ENCODE measurements at places on chromosomes 1 and 21. TPM values are rescaled to one million over a fixed set of nuclear protein-coding genes. Genes with fewer than 3 reads are reported as not detected.

Gene RPE65
- total RNA-seq, result not detected

Gene RNU1-4
- under 0.01 TPM for total RNA-seq

Gene KCNE1
- 0.30 TPM for total RNA-seq

Gene CFAP107
- not detected for total RNA-seq

Gene AQP10
- 0.05 TPM for total RNA-seq

Gene CYP4X1
- total RNA-seq, result not detected

Gene MEX3A
- 3.3 TPM for total RNA-seq

Gene NLRP3
- 2.4 TPM for total RNA-seq

Gene CSMD2
- total RNA-seq, result 10.9 TPM

Gene S100A16
- 351 TPM for total RNA-seq

Gene HES5
- total RNA-seq, result not detected

Gene PGBD5
- not detected for total RNA-seq

Gene DEPDC1
- 3.0 TPM for total RNA-seq

Gene C2CD4D
- not detected for total RNA-seq

Gene WLS
- 95.2 TPM for total RNA-seq

Gene DBT
- 7.7 TPM for total RNA-seq

Gene OR14A16
- not detected for total RNA-seq

Gene S100A3
- total RNA-seq, result 1.4 TPM

Gene ZBED6
- 7.9 TPM for total RNA-seq

Gene C21orf58
- total RNA-seq, result 4.8 TPM

Gene TMEM240
- 2.9 TPM for total RNA-seq

Gene LEMD1
- total RNA-seq, result not detected

Gene ZBTB40
- total RNA-seq, result 10.1 TPM

Gene FNBP1L
- 29.9 TPM for total RNA-seq

Gene TAL1
- total RNA-seq, result under 0.01 TPM

Gene ERI3
- 43.1 TPM for total RNA-seq

Gene TNFRSF8
- total RNA-seq, result not detected

Gene USH2A
- total RNA-seq, result not detected

Gene MACO1
- total RNA-seq, result 19.1 TPM

Gene CHI3L2
- total RNA-seq, result 0.89 TPM

Gene GJA4
- total RNA-seq, result 0.09 TPM

Gene SSU72
- total RNA-seq, result 66.5 TPM

Gene WNT3A
- not detected for total RNA-seq

Gene KRTAP19-2
- not detected for total RNA-seq

Gene TMEM125
- total RNA-seq, result not detected

Gene PM20D1
- total RNA-seq, result not detected

Gene ANKRD65
- 0.18 TPM for total RNA-seq

Gene OR2T35
- not detected for total RNA-seq

Gene TRIM58
- total RNA-seq, result 0.05 TPM

Gene S100A7
- total RNA-seq, result not detected

Gene VWA5B1
- total RNA-seq, result not detected

Gene DNM3
- total RNA-seq, result 0.55 TPM

Gene SLAMF1
- total RNA-seq, result not detected

Gene CRP
- total RNA-seq, result not detected

Gene C1orf21
- total RNA-seq, result 28.5 TPM

Gene FLG
- total RNA-seq, result 0.09 TPM

Gene KCNJ9
- not detected for total RNA-seq

Gene SYT2
- not detected for total RNA-seq

Gene DMBX1
- total RNA-seq, result not detected

Measured in smooth muscle cell of the umbilical artery (primary cell).